ENCODE measurements at places on chromosomes 4 and X. TPM values are rescaled to one million over a fixed set of nuclear protein-coding genes. Genes with fewer than 3 reads are reported as not detected.

DNA sequence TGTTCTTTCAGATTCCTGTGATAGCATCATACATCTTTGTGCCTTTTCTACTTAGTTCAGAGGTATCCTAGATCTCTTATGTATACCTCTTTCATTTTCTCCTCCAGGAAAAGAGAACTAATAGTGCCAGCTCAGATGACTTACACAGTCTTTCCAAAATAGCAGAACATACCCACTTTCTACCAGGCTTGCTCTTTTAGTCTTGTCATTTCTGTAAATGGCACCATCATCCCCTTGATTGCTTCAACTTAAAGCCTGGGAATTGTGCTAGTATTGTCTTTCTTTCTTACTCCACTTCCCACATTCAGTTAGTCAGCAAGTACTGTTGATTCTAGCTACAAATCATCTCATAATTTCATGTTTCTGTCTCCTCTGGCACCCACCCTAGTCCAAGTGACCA is 5.1 kb downstream of the APEX2 start:
- no peak for DNase-seq

The ARHGEF6 gene
- total RNA-seq, result 3.6 TPM

The HAND2 gene
- total RNA-seq, result not detected

The TXK gene
- not detected for total RNA-seq

The ENPP6 gene
- 0.23 TPM for total RNA-seq

GRCh38 chrX:154739952-154740465 is 10.9 kb downstream of the GAB3 start:
- DNase-seq, result no peak

DNA sequence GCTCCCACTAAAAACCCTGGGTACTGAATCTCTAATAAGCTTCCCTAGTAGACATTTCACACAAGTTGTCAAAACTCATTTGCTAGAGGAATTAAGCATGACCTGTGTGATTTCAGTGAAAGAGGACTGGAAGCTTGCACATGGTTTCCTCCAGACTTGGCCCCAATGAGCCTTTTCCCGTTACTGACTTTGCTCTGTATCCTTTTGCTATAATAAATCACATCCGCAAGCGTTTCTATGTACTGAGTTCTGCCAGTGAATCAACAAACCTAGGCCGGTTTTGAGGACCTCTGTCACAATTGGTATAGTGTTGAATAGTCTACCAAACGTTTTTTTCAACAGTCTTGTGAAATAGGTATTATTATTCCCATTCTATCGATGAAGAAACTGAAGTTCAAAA is 8.2 kb downstream of the ATP11C start:
- DNase-seq, result no peak

The FAM47B gene
- total RNA-seq, result not detected

DNA sequence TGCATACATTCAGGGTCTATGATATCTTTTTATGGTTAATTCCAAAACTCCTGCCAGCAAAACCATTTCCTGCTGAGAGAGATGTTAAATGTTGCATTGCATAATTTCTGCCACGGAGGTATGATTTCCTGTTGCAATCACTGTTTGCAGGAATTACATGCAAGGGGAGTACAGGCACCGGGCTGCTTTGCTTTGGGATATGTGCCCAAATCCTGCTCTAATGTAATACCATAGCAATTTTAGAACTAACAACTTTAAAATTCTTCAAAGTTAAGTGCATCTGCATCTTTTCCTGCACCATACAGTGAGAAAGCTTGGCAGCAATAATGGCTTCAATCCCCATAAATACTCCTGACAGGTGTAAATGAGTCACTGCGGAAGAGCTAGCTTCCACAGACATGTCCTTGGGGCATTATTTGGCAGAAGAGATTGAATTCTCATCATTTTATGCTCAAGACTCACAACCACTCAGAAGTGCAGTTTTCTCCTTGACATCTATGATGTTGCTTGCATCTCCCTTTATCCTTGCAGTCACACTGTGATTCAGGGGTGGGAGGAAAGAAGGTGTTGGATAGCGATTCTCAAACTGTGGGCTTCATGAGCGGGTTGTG is 29.6 kb downstream of the TRIM2 start:
- DNase-seq, result no peak

DNA sequence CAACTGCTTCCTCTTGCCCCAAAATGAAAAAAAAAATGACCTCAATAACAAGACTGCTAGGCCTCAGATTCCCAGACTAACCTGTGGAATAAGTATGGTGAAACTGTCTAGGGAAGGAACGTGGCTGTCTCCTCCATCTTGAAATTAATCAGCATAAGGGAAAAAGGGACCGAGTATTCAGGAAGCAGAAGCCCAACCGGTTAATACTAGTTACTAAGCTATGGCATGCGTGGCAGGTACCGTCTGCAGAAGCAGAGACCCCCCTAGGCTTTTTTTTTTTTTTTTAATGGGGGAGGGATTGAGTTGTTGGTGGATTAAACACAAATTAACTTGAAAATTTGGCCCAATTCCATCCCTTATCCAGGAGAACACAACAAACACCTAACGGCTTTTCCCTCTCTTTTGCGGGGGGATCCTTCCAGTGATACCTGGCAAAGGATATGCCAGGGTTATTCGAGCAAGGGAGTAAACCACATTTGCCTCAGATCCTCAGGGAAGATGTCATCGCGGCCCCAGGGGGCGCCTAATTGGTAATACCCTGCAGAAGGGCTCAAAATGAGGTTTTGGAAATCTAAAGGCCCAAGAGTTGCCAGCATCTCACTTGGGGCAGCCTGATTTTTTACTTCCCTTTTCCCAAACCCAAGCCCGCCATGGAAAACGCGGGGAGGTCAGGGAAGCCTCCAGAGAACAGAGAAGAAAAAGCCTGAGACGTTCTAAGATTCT is 893 bp downstream of the RLIM start:
- no peak for DNase-seq

DNA sequence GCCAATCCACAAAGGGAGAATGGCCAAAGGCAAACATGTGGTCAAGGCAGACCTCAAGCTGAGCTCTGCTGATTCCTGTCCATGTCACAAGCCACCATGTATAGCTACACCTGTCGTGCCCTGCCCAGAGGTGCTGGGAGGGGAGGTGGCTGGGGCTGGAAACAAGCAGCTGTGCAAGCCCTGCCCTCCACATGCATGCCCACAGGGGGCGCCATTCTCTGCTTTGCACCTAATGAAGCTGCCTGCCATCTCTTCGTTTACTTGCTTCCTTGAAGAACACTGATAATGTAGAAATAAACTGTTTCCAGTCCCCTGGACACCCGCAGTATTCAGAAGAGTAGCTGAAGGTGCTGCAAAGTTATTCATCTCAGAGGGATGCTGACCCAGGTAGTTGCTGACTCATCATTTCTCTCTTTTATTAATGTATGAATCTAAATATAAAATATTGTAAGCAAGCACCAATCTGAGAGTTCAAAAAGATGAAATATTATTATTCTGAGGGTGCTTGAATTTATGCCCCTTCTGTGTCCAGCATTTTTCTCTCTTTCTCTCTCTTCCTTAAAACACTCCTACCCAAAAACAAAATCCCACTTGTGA is 278.6 kb downstream of the ADGRA3 start:
- DNase-seq, result peak; percentile 43

- DNase-seq, result no peak
Measured at GRCh38 chr4:148961526-148961925, 519.3 kb upstream of the NR3C2 start.

- no peak for DNase-seq
Measured at GRCh38 chr4:11334887-11335286, 93.8 kb downstream of the HS3ST1 start.

- DNase-seq, result no peak
Measured at GRCh38 chr4:6855692-6856297, 53.8 kb upstream of the TBC1D14 start.

Data from H1 (cell line).